ENCODE measurements at places on chromosomes 11 and 22.

- DNase-seq, result no peak
Observed at GRCh38 chr11:130897262-130898182, 18.8 kb downstream of the SNX19 start.

DNA sequence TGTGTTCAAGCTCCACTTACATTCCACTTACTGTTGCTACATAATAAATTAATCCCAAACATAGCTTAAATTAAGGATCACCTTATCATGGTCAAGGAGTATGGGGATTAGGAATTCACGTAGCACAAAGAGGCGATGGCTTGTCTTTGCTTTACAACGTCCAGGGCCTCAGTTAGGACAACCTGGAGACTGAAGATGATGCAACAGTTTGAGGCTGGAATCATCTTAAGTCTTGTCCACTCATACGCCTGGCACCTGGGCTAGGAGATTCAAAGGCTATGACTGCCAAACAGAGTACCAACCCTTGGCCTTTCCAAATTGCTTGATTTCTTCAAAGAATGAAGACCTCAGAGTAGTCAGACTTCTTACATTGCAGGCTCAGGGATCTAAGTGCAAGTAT, 149.1 kb downstream of the SBF2 start:
- DNase-seq, result no peak

DNA sequence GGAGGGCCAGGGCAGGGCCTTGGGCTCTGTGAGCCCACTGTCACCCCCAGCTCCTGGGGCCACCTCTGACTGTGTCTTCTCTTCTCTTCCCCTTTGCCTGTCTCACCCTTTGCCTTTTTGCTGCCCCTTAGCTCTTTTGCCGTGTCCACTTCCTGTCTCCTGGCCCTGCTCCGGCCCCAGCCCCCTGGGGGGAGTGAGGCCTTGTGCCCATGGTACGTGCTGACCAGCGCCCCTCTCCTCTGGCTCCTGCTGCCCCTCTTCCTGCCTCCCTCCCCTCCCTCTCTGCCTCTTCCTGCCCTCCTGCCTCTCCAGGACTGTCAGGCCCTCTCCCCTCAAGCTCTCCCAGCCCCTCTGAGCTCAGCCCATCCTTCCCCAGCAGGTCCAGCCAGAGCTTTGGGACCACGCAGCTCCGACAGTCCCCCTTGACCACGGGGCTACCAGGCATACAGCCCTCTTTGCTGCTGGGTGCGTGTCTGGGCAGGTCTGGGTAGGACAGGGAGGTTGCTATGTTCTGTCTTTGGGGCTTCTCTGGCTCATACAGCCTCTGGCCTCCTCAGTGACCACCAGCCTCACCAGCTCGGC, 11.7 kb downstream of the TMEM258 start:
- DNase-seq, result no peak

- DNase-seq, result no peak
Observed at GRCh38 chr11:68164437-68164836, 43.2 kb upstream of the CHKA start.

- no peak for DNase-seq
Observed at GRCh38 chr22:18085188-18085587, 7.4 kb downstream of the PEX26 start.

GRCh38 chr11:122743949-122744348, 88.4 kb downstream of the UBASH3B start:
- DNase-seq, result no peak

DNA sequence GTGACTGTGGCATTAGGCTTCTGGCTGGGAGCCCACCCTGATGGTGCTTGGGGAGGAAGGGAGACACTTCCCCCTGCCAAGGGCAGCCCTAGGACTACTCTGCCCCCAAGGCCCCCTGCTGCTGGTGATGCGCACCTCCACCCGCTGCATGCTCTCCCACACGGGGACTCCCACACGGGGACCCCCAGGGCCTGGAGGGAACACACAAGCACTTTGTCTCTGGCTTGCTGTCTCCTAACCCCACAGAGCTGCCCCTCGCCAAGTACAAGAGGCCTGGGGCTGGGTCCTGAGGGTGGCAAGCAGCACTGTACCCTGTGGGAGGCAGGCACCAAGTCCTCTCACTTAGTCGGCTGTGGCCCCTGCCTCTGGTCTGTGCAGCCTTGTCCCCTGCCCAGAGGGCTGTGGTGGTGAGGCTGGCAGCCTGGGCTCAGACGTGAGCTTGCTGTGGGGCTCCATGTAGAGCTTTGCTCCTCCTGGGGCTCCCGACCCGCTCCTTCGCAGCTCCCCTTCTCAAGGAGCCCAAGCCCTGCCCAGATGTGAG, 7.9 kb downstream of the LRRC75B start:
- DNase-seq, result no peak

GRCh38 chr11:69053169-69053477, 4.4 kb downstream of the TPCN2 start:
- no peak for DNase-seq

GRCh38 chr22:40732999-40733292, 53.7 kb downstream of the MCHR1 start:
- DNase-seq, result no peak

GRCh38 chr11:31601635-31602282, 92.2 kb downstream of the ELP4 start:
- DNase-seq, result no peak

DNA sequence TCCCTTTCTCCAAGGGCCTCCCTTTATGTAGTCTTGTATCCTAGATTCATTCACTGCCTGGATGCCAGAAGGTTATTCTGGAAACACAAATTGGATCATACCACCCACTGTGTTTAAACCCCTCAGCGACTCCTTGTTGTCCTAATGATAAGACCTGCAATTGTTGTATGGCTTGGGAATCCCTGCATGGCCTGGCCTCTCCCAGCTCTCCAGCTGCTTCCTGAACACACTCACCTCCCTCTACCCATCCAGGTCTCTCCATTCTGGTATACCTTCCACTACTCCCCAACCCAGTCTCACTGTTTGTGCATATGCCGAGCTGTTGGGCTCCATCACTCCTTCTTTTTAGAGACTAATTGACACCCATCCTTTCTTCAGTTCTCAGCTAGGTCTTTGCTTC, 124.3 kb upstream of the ALX4 start:
- DNase-seq, result no peak

GRCh38 chr11:100769165-100769564, 82.1 kb downstream of the ARHGAP42 start:
- DNase-seq, result no peak

- no peak for DNase-seq
Observed at GRCh38 chr11:115974703-115975102, 470.5 kb upstream of the CADM1 start.

DNA sequence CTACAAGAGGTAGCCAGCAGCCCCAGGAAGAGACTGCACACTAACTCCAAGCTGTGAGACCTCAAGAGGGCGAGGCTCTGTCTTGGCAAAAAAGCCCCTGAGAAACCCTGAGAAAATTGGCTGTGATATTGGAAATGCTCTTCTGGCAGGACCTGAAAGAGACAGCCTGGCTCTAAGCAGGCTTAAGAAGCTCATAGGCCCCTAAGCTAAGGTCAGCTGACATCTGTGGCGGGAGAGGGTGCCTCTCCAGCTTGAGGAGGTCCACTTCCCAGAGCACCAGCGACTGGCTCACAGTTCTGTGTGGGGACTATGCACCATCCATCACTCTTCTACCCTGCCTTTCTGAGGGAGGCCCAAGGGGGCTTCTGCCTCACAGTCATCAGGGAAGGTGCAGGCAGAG, 12.4 kb downstream of the PLEKHA7 start:
- no peak for DNase-seq
